Stimulated activated CD8-positive, alpha-beta memory T cell treated with anti-CD3 and anti-CD28 coated beads, Interleukin-7, amount 100 ng/mL, for 1 hour (primary cell): ENCODE measurements at places on chromosomes 11 and 22.

DNA sequence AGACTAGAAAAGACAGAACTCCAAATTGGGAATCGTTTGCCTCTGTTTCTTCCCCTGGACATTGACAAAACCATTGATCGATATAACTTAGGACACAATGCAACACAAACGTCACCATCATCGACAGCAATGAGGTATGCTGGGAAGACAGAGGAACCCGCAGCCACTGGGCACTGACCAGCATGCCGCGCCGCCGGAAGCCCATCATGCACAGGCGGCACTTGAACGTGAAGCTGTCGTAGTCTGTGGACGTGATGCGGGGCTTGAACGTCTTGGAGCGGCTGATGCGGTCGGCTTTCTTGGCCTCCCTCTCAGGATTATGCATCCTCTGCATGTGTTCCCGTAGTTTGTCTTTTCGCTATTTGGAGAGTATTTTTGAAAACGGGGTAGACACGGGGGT, 23.0 kb upstream of the NFRKB start:
- DNase-seq, result no peak

DNA sequence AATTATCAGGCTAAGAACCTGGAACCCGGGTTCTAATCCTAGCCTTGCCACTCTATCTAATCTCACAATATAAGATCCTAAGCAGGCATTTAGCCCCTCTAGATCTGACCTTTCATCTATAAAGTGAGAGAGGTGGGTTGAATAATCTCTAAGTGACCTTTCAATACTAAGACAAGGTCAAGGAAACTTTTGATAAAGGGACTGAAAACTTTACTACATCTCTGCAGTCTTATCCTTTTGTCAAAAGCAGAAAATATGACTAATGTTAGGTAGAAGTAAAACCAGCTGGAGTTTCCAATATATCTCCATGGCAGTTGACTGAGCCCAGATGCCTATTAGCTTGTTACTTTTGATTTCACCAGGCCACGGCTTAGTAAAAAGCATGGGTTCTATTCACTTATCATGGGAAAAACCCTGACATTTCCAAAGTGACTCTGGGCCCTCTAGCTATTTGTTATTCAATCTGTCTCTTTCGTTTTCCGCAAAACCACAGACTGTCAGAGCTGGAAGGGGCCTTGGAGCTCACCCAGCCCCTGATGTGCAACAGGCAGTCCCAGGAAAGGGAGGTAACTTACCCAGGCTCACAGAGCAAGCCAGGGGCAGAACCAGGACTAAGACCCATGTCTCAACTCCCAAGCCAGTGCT, 75.8 kb downstream of the RAB30 start:
- no peak for DNase-seq

DNA sequence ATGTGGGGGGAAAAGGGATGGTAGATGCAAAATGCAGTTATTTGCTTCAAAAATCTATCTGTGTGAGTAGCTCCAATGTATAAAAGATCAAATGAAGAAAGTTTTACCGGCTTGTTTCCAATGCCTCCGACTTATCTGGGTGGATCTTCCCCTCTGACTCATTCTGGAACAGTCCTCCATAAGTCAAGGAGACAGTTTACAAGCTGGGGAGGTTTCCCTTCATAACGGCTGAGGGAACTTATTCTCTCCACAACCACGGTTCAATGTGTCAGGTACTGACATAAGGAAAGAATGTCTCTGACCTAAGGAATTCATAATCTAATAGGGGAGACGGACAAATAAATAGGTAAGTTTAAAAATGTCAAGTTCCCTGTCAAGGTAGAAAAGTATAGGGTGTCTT, 49.7 kb upstream of the BIRC3 start:
- DNase-seq, result no peak

DNA sequence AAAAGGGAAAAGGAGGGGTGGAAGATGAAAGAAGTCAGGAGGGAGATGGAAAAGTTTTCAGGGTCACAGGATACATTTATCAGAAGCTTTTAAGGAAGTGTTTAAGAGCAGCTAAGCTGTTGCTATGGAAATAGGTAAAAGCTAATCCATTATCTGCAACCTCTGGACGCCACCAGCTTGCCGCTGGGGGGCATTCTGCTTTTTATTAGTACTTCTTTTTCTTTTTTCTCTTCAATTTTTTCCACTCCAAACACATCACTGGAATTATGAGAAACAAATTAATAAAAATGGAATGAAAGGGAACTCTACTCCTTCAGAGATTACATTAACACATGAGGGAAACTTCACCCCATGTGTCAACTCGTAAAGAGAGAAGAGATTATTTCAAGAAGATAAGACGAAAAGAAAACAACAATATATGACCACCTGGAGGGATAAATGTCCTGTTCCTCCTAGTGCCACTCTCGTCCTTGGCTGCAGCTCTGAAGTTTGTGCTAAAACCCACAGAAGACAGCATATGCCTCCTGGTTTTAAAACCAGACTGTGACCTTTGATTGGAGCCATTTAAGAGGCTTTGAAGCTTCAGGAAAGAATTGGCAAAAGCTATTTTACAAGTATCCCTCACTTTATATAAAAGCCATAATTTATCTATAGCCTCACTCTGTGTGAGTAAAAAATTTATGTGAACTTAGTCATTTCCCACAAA, 972.8 kb downstream of the OPCML start:
- DNase-seq, result no peak

GRCh38 chr11:91396236-91397133, 828.1 kb upstream of the FAT3 start:
- no peak for DNase-seq

DNA sequence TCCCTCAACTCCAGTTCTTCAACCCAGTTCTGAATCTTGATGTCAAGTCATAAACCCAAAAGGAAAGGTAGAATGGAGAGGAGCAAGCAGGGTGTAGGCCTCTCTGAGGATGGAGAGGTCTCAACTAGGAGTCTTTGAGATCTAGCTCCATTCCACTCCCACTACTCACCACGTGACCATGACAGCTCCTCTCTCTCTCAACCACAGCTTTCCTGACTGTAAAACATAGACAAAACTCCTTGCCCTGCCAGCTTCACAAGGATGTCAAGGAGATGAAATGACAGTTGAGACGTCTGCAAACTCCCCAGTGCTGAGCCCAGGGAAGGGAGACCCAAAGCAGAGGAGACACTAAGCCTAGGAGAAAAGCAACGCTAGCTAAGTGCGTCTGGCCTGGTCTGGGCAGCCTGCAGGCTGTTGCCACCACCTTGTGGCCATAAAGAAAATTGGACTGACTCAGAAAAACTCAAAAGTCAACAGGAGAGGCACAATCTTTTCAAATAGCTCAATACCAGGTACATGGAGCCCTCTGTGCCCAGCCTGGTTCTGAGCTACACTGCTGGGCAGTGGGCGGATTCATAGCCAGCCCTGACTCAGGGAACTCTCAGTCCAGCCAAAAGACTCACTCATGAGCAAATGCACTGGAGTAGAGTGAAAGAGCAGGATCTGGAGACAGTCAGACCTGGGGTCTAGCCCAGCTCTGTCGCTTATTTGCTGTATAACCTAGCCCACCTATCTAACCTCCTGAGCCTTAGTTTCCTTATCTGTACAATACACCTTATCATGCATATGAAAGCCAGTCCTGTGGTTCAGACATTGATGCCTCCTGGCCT, 3.4 kb downstream of the CLPB start:
- no peak for DNase-seq

DNA sequence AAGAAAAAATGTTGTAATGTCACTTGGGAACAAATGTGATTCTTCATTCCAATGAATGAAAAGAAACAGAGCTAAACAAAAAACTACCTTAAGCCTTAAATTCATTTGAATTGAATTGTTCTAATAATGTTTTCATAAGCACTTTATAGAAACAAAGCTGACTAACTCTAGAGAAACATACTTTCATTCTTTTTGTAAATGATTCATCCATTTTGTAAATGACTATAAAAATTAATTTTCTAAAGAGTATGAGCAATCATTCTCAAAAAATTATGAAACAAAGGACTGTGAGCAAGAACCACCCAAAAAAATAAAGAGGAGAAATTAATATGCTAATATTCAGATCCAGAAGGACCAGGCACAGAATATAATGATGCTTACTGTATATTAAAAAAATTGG, 986.5 kb upstream of the CHORDC1 start:
- no peak for DNase-seq

DNA sequence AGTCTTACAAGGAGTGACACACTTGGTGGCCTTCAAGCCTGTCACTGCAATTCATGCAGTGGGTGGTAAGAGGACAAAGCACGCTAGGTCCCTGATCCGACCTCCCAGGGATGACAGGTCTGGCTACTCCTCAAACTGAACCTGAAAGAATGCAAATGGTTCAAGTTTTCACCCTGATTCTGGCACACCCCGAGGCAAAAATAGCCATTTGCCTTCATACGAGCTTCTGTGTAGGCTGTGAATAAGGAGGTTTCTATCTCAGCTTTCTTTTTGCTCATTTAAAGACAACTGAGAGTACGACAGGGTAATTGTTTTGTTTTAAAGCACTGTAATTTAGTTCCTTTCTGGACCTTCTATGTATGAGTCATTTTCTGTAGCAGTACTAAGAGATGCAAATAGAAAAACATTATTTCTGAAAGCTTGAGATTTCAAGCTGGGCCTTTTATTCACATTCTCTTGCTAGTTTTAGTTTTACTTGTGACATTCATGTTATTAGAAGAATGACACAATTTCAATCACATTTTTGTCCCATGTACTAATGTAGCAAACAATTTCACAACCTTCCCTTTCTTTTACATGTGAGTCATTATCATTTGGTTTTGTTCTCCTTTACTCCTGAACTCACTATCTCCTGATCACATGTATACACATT, 56.6 kb upstream of the FDX1 start:
- no peak for DNase-seq

DNA sequence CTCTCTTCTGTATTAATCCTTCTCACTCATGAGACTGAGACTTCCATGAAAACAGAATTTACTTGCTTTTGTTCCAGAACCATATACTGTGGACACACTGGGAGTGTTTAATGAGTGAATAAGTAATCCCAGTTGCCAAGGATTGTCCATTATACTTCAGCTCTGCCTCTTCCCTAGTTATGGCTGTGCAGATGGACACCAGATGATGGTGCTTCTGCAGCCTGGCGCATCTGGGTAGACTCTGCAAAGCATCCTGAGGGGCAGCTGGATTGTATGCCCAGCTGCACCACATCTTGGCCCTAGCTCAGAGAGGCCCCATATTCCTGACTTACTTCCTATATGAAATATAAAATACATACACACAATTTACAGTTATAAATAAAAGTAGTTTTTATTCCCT, 43.5 kb downstream of the DBX1 start:
- DNase-seq, result no peak

GRCh38 chr22:24441406-24442351, 14.3 kb downstream of the ADORA2A start:
- DNase-seq, result no peak

GRCh38 chr11:68528630-68529029, 68.1 kb downstream of the PPP6R3 start:
- DNase-seq, result no peak

DNA sequence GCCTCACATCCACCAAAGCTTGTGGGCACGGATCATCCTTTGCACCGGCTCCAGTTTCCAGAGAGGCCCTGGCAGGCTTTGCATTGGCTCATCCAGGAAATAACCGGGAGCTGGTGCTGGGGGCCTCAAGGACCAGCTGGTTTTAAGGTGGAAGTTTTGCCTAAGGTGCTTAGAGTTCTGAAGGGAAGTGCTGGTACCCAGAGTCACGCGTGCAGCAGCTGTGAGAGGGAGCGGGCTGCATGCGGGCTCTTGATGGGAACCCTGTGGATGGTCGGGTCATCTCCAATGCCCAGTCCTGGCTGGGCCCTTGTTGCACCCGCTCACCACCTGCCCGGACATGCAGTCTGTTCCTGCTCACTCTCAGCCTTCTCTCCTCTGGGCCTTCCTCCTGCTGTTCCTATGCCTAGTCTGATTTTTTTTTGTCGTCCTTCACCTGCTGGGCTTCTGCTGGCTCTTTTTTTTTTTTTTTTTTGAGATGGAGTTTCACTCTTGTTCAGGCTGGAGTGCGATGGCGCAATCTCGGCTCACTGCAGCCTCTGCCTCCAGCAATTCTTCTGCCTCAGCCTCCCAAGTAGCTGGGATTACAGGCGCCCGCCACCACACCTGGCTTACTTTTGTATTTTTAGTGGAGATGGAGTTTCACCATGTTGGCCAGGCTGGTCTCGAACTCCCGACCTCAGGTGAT, 24.0 kb upstream of the PRR5 start:
- DNase-seq, result no peak

DNA sequence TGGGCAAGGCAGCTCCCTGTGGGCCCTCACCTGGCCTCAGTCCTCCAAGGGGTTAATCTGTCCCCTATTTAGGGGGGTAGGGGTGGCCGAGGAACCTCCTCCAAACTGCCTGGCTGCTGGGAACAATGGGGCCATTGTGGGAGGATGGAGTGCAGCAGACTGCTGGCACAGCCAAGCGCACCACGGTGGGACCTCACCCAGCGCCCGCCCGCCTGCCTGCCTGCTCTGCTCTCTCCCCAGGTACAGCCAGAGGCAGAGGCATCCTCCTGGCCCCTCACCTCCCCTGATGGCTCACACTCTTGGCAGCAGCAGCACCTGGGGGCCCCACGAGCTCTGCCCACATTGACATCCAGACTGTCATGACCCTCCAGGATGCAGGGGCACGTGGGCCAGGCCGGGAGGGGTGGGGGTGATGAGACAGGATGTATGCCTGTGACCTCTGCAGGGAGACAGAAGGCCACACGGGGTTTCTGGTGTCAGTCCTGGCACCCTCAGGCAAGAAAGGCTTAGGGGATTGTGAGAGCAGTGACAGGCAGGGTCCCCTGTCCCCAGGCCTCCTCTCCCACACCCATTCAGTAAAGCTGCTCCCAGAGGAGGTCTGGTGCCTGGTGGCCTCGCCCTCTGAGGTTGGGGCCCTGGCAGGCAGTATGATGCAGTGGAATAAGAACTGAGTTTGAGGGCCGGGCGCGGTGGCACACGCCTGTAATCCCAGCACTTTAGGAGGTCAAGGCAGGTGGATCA, 11.4 kb downstream of the BCL9L start:
- no peak for DNase-seq

- DNase-seq, result no peak
Observed at GRCh38 chr11:116881143-116881542, 43.7 kb upstream of the APOA1 start.

DNA sequence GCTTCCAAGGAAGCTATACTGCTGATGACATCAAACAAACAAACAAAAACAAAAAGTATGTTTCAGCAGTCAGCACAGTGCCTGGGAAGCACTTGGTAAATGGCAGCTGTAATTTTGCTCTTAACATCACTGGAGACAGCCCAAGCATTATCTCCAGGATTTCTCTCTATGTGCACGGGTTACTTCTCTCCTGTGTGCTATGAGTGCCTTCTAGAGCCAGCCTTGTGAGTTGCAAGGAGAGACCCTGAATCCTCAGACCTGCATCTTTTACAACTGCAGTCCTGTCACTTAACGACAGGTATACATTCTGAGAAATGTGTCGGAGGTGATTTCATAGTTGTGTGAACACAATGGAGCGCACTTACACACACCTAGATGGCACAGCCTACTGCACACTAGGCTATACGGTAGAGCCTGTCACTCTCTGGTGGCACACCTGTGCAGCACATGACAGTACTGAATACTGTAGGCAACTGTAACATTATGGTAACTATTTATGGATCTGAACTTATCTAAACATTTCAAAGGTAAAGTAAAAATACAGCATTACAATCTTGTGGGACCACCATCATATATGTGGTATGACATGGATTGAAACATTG, 662.5 kb upstream of the B3GAT1 start:
- DNase-seq, result no peak

GRCh38 chr11:12272821-12273617, 104.4 kb upstream of the PARVA start:
- no peak for DNase-seq

- no peak for DNase-seq
Observed at GRCh38 chr11:105862736-105863367, 159.2 kb downstream of the MSANTD4 start.

- no peak for DNase-seq
Observed at GRCh38 chr11:113468726-113469345, 6.4 kb downstream of the DRD2 start.

GRCh38 chr11:78000193-78000592, 5.7 kb upstream of the INTS4 start:
- DNase-seq, result peak; percentile 23
